T-helper 17 cell (primary cell): ENCODE measurements at places on chromosomes 3 and 15.

DNA sequence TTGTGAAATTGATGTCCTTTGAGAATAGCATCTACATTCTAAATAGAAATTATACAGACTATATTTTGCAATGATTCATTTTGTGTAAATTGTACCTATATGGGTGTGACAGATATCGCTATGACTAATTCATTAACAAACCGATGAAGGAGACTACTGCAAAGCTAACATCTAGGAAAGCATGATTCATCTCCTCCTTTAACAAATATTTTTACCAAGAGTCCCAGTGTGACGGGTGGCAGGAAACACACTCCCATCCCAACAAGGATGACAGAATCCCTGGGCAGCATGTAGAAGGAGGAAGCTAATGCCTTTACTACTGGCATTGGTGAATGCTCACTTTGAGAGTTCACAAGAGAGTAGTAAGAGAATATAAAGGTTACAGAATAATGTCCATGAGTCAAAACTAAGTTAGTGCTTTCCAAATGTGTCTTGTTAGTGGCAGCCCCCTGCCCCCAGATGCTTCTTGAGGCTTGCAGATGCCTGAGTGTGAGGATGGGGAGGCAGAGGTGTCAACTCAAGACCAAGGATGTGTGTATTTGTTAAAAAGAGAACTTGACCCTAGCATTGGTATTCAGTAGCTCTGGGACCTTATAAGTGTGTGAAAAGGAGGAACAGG is 180.6 kb downstream of the FMN1 start:
- H3K4me1 ChIP-seq: no peaks in the 10 kb centered on the region
- H3K4me3 ChIP-seq: no peak overlapping the region
- H3K36me3 ChIP-seq: no peaks in the 10 kb centered on the region
- H3K27ac ChIP-seq: no peak overlapping the region
- peaks cover 4% of the 10 kb centered on the region for H3K27me3 ChIP-seq

GRCh38 chr15:99452010-99452409 is 113.8 kb upstream of the MEF2A start:
- no peak for DNase-seq
- H3K4me3 ChIP-seq: peak overlapping the region; percentile 86
- H3K36me3 ChIP-seq: no peaks in the 10 kb centered on the region
- peaks cover 11% of the 10 kb centered on the region for H3K4me1 ChIP-seq

- no peak within 1 kb of the TSS for H3K27ac ChIP-seq
- peaks cover 2% of the 10 kb centered on the region for H3K36me3 ChIP-seq
- DNase-seq: no peak
- H3K4me3 ChIP-seq: no peak within 1 kb of the TSS
- H3K4me1 ChIP-seq: no peaks in the 10 kb centered on the region
Observed at GRCh38 chr15:81373775-81374395, at the start of gene TMC3. Gene TMC3, minus strand, starts transcription at chr15:81374213. Its CDS starts 136 bp downstream, at chr15:81374077.

GRCh38 chr3:23619705-23620637 is 185.8 kb upstream of the UBE2E1 start:
- DNase-seq: no peak
- no peaks in the 10 kb centered on the region for H3K27me3 ChIP-seq
- no peaks in the 10 kb centered on the region for H3K36me3 ChIP-seq
- no peak overlapping the region for H3K4me3 ChIP-seq
- H3K27ac ChIP-seq: no peak overlapping the region

DNA sequence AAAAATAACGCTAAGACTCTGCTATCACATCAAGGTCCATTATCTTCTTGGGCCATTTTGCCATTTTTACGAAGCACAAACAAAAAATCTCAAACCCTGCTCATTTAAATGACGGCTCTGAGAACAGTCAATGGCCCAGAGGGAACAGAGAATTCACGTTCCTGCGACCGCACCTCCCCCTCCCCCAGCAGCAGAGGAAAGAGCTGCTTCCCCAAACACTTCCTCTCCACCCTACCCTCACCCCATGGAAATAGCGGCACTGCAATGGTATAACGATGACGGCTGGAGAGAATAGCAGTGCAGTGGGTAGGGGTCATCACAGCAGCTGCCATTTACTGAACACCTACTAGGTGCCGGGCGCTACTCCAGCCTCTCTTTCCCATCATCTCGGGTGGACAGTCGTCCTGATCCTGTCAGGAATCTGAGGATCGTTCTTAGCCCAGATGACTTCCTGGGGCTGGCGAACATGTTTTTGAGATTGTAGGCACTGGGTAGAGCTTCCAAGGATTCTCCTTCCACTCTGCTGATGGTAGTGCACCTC is 113.3 kb downstream of the IQSEC1 start:
- no peak overlapping the region for H3K4me3 ChIP-seq
- no peak for DNase-seq
- peaks cover 2% of the 10 kb centered on the region for H3K36me3 ChIP-seq
- no peaks in the 10 kb centered on the region for H3K27me3 ChIP-seq

DNA sequence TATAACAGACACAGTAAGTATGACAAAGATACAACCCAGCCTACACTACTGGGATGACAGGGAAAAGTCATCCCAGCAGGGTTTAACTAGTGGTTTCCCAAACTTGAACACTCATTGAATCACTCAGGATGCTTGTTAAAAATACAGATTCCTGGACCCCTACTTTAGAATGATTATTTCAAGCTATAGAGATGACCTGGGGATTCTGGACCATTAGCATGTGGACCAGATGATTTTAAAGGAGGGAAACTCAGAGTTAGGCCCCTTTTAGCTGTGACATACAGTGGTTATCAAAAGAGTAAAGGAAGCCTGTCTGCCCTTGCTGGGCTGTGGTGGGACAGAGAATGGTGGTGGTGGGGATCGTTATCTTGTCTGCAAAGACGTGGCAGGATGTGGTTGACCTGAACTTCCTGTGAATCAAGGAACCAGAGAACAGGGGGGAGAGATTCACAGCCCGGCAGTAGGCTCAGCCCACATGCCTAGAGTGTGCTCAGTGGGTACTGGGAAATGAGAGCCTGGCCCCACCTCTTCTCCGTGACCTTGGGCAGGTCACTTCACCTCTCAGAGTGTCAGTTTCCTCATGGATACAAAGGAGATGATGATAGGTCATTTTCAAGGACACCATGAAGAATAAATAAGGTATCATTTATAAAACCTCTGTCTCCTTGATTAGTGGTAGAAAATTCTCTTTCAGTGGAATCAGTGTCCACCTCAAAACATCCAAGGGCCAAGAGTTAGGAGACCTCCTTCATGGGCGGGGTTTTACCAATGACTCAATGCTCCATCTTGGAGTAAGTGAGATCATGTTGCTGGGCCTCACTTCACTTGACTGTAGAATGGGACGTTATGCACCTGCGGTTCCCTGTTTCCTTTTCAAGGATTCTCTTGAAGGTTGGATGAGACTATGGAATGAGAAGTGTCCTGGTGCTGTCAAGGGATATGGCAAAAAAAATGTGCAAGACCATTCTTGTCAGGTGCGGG is 306.5 kb downstream of the RPLP1 start:
- H3K4me1 ChIP-seq: peaks cover 85% of the 10 kb centered on the region
- H3K4me3 ChIP-seq: peak overlapping the region; percentile 77
- peaks cover 2% of the 10 kb centered on the region for H3K36me3 ChIP-seq
- H3K27ac ChIP-seq: peak overlapping the region; percentile 22
- DNase-seq: peak; percentile 66

GRCh38 chr3:42749753-42750231 is 23.3 kb downstream of the CCDC13 start:
- H3K36me3 ChIP-seq: peaks cover 4% of the 10 kb centered on the region
- no peak for DNase-seq
- peaks cover 7% of the 10 kb centered on the region for H3K27me3 ChIP-seq
- peaks cover 30% of the 10 kb centered on the region for H3K4me1 ChIP-seq
- H3K27ac ChIP-seq: no peak overlapping the region

GRCh38 chr3:141530415-141530768 is 43.6 kb downstream of the RASA2 start:
- peak overlapping the region; percentile 85 for H3K4me3 ChIP-seq
- peak overlapping the region; percentile 92 for H3K27ac ChIP-seq
- H3K27me3 ChIP-seq: no peaks in the 10 kb centered on the region
- H3K4me1 ChIP-seq: peaks cover 31% of the 10 kb centered on the region
- H3K36me3 ChIP-seq: peaks cover under 1% of the 10 kb centered on the region
- DNase-seq: no peak

DNA sequence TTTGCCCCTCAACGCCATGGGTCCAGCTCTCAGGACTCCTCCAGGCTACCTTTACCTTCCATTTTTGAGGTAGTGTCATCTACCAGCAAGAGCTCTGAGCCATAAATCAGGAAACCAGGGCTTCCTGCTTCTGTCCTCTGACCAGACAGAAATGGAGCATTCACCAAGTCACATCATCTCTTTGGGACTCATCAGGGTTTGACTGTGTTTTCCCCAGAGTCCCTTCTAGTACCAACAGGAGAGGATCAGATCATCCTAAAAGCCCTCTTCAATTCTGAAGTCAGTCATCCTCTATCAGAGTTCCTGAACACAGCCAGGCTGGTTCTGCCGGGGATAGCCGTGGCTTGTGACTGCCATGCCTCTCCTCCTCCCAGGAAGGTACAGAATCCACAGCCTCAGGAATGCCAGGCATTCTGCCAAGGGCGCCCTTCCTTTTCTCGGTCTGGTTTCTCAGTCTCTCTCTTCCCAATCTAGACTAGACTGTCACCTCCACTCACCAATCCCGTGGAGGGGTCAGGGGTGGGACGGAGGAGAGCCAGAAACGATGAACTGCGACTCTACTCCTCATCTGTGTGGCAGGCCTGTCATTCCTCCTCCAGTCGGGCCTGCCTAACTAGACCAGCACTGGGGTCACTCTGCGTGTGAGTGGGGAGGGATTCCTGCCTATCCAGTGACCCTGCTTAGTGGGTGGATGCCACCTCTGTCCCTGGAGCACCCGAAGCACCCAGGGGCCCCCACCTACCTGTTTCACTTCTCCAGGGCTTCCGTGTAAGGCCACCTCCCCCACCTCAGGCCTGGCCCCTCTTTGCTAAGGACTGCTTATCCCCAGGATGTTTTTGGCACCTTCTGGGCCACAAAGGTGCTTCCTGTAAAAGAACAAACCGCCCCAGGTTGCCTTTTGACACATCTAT is 30.9 kb downstream of the CCNL1 start:
- H3K4me1 ChIP-seq: peaks cover 49% of the 10 kb centered on the region
- H3K27ac ChIP-seq: peak overlapping the region; percentile 99

- no peak overlapping the region for H3K27ac ChIP-seq
- H3K36me3 ChIP-seq: no peaks in the 10 kb centered on the region
- no peaks in the 10 kb centered on the region for H3K27me3 ChIP-seq
- H3K4me3 ChIP-seq: no peak overlapping the region
- H3K4me1 ChIP-seq: peaks cover 6% of the 10 kb centered on the region
- DNase-seq: no peak
Observed at GRCh38 chr3:188649521-188649920, 495.6 kb downstream of the LPP start.

GRCh38 chr3:62277450-62277849 is 95.9 kb downstream of the FEZF2 start:
- H3K4me1 ChIP-seq: no peaks in the 10 kb centered on the region
- H3K4me3 ChIP-seq: no peak overlapping the region
- no peak overlapping the region for H3K27ac ChIP-seq
- H3K27me3 ChIP-seq: peaks cover 7% of the 10 kb centered on the region
- H3K36me3 ChIP-seq: no peaks in the 10 kb centered on the region

DNA sequence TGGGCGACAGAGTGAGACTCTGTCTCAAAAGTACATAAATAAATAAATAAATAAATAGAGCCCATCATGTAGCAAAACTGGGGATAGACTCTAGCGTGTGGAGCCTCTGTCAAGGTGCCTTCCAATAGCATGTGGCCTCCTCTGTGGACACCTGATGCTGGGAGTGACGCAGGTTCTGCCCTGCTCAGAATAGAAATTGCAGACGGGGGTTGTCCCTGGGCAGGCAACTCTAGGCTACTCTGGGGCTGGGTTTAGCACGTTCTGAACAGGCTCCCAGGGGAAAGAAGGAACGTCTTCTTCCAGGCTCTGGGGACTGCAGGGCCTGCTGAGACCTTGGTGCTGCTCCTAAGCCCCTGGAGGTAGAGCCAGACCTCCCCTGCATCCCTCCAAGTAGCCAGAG is 65.3 kb downstream of the EPHB3 start:
- no peak overlapping the region for H3K4me3 ChIP-seq
- DNase-seq: no peak
- peaks cover 20% of the 10 kb centered on the region for H3K27me3 ChIP-seq

DNA sequence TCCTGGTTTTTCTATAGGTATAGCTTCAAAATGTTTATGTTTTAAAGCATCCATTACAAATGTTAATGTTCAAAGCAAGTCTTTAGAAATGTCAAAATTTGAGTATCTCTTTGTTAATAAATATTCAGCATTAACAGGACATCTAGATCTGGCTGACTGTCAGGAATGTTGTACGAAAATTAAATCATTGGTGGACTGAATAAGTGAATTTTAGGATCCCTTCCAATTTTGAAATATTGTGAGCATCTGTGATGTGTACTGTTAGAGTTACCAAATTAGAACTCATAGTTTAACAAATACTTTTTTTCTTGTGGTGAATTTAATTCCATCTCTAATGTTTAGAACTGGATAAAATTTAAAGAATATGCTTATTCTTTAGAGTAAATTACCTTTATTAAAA is 30.1 kb upstream of the CFAP20DC start:
- no peak overlapping the region for H3K4me3 ChIP-seq
- H3K4me1 ChIP-seq: no peaks in the 10 kb centered on the region
- H3K27ac ChIP-seq: no peak overlapping the region
- no peaks in the 10 kb centered on the region for H3K36me3 ChIP-seq
- H3K27me3 ChIP-seq: peaks cover 61% of the 10 kb centered on the region
- DNase-seq: no peak

DNA sequence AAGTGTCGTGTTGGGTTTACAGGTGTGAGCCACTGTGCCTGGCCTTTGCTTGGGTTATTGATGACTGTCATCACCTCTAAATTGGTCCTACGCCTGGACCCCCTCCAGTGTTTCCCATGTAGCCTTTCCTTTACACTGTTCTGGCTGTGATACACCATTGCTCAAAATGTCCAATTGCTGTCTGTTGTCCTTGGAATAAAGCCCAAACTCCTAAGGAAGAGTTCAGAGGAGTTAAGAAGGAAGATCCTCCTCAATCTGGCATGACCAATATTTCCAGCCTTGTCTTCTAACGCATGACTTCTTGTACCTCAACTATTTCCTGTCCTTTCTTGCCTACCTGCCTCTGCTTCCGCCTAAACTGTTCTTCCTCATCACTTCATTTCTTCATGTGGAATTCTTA is 113.1 kb downstream of the POLR2M start:
- no peaks in the 10 kb centered on the region for H3K36me3 ChIP-seq
- no peak for DNase-seq
- H3K4me1 ChIP-seq: no peaks in the 10 kb centered on the region
- H3K4me3 ChIP-seq: no peak overlapping the region
- H3K27ac ChIP-seq: no peak overlapping the region
